ENCODE measurements at places on chromosomes 5 and 9.
A peak's percentile ranks its signal among the peaks of the same experiment; 100 is the strongest.

DNA sequence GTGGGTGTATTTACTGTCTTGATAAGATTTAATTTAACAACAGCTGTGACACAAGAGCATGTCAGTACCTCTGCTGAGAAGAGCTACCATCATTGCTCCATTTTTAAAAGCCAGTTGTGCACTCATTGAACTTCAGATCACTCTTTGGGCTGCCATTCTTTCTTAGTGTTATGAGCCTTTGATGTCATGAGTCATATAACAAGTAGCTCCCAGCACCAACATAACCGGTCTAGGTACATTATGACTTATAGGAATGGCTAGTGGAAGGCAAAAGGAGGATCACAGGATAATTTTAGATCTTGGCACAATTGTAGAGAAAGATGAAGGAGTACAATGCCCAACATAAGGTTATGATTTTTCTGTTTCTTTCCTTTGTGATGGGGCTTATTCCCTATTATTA lies 170.8 kb upstream of the FBN2 start:
- DNase-seq = no peak

DNA sequence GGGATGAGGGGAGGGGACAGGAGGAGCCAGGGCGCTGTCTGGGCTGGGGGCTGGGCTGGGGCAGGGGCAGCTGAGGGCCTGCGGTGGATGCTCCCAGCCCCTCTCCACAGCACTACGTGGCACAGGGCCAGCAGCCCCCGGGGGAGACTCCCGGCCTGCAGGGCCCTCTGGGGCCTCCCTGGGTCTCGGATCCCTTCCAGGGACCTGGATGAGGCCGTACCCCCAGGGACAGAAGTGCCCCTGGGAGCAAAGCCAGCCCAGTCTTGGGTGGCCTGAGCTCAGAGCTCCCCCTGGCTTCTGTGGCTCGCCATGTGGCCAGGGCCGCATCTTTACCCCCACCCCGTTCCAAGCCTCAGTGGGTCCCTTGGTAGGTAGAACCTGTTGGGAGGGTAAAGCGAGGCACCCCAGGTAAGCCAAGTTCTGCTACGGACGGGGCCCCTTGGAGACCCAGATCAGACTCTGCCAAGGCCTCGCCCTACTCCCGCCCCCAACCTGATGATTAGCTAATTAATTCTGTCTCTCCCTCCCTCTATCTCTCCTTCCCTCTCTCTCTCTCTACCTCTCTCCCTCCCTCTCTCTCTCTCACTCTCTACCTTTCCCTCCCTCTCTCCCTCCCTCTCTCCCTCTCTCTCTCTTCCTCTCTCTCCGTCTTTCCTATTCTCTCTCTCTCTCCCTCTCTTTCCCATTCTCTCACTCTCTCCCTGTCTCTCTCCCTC lies 24.3 kb downstream of the KCNT1 start:
- no peak for DNase-seq

DNA sequence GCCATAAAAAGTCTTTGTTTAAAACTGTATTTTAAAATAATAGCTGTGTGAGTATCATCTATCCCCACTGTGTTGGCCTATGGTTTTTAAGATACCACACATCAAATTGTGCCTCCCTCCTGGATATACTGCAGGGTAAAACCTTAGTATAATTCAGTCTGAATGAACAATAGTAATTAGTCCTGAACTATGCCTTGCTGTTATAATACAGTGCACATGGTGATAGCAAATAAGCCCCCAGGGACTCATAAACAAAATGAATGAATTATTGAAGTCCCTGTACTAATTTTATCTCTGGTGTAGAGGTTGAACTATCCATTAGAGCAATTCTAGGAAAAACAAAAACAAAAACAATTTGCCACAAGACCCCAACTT lies 142.7 kb upstream of the ADAMTSL1 start:
- no peak for DNase-seq

DNA sequence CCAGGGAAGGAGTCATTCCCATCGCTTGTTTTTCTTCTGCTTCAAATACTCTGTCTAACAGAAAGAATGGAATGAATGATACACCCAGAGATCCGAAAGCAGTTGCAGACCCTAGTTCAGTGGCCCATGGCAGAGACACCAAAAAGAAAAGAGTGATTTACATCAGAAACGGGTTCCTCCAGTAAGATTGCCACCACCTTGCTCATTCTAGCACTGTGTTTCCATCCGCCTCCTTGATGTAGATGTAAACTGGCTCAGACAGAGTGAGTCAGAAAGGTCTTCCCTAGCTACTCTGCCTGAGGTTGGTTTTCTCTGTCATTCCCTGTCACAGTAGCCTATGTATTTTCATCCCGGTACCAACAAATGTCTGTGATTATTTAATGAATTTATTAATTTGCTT lies 15.9 kb upstream of the CLINT1 start:
- DNase-seq = no peak

DNA sequence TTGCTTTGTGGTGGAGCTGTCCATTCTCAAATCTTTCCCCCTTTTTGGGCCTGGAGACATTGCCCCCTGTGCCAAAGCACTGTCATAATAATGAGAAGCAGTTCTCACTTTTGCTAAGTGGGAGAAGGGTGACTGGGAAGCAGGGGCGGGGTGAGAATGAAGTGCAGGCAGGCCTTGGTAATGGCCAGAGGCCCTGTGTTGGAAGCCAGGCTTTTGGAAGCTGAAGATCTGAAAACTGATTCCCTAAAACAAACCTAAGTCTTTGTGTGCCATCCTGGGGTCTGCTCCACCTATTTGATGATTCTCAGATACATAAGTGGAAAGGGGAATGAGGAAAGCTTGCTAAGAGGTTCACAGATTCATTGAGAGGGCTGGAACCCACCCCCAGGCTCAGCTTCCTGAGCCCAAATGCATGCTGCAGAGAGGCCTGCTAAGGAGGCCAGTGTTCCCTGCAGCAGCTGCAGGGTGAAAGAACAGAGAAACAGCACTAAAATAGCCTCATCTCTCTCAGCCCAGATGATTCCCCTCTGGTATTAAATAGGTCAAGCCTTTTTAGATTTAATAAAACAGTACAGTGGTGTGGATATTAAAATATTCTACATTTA lies 75.0 kb downstream of the NSG2 start:
- DNase-seq = no peak

- DNase-seq = peak; percentile 27
Measured at GRCh38 chr5:42719034-42719433, 37.6 kb upstream of the CCDC152 start.

DNA sequence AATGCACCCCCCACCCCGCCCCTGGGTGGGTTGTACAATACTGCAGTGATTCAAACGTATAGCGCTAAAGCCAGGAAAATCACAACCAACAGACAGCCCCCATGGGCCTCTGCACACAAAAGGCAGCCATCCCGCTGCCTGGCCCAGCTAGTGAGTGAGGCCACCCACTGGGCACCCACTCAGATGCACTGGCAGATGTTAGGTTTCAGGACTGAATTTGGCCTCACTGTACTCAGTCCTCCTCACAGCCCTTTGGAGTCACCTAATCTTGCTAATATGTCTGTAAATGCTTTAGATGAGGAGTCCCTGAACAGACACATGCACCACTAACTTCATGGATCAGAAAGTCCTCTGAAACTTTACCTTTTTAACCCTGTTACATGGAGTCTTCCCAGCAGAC lies 87.7 kb downstream of the FSTL4 start:
- DNase-seq = no peak

DNA sequence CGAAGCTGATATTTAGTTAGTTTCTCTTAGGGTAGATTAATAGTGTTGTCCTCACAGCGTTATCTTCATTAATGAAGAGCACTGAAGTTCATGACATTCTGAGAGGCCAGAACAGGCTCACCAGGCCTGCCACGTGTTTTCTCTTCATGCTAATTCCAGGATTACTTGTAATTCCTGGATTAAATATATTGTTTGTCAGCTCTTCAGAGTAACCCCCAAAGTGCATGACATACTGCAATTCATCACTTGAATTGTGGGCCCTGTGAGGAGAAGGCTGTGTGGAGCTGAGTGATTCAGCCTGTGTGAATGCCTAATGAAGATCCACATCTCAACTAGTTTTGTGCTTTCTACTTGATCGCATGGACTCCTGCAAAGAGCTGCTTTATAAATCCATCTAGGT lies 401.0 kb upstream of the ADAMTSL1 start:
- DNase-seq = no peak

- peak; percentile 90 for DNase-seq
Measured at GRCh38 chr9:113580041-113580953, 116.8 kb downstream of the RGS3 start.

DNA sequence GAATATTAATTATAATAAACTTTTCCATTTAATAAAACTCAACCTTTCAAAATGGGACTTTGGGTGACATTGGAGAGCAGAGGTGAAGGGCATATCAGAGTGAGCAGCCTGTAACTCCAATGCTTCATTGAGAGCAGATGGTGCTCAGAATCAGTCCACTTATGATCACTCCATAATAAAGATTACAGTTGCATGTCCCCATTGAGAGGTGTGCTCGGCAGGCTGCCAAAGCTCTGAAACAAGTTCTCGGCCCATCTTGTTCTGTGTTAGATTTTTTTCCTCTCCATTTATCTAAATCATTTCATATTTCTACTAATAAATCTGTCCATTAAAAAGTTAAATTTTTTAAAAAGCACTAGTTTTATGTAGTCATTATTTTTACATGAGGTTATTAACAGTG lies 1786.4 kb upstream of the WWC1 start:
- no peak for DNase-seq

GRCh38 chr5:63094730-63095129 lies 516.1 kb downstream of the LRRC70 start:
- DNase-seq = no peak

DNA sequence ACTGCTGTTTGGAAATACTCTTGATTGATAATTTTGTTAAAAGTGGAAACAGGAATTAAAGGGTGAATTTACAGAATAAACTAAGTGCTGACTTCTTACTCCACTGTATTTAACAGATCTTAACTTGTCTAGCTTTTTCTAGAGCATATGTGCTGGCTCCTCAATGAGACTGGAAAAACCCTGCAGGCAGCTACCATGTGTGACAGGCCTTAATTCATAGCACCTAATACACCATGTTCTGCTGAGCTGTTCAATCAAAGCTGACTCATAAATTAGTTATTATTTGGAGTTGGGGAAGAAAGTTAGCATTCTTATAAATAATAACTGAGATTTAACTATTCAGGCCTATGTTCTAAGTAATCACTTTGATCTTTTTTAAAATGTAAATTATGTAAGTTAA lies 29.4 kb downstream of the CTNNAL1 start:
- no peak for DNase-seq

- no peak for DNase-seq
Measured at GRCh38 chr9:108474356-108474755, 381.4 kb downstream of the ACTL7B start.

GRCh38 chr5:95711501-95712346 lies 19.4 kb upstream of the RHOBTB3 start:
- DNase-seq = peak; percentile 61

- DNase-seq = no peak
Measured at GRCh38 chr9:69137311-69137710, 36.8 kb upstream of the TJP2 start.

DNA sequence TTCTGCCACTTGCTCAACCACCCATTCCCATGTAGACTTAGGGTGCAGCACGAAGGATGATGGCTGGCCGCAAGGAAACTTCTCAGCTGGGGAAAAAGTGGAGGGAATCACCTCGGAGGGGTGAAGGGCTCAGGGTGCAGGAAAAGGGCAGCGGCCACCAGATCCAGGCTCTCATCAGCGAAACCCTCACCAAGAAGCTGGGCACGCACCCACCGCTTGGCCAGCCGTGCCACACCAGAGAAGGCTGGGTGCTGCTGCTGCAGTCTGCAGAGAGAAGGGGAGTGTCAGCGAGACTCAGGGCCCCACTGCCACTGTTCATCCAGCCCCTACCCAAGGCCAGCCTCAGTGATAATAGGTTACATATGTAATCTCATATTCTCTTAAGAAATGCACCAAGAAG lies 8.6 kb downstream of the NOL6 start:
- DNase-seq = no peak

GRCh38 chr5:126483156-126483555 lies 59.9 kb downstream of the GRAMD2B start:
- DNase-seq = no peak

Data from osteoblast (primary cell).